ENCODE measurements at places on chromosomes 5 and 9. TPM values are rescaled to one million over a fixed set of nuclear protein-coding genes. Genes with fewer than 3 reads are reported as not detected.

GRCh38 chr5:122701640-122702523 lies 73.0 kb upstream of the SNX2 start:
- H3K4me1 ChIP-seq = no peaks in the 10 kb centered on the region
- no peak overlapping the region for H3K4me3 ChIP-seq
- no peaks in the 10 kb centered on the region for H3K27me3 ChIP-seq
- H3K27ac ChIP-seq = no peak overlapping the region
- no peaks in the 10 kb centered on the region for H3K36me3 ChIP-seq

GRCh38 chr5:137240285-137240684 lies 258.8 kb downstream of the SPOCK1 start:
- H3K27me3 ChIP-seq = peaks cover 5% of the 10 kb centered on the region
- no peak overlapping the region for H3K27ac ChIP-seq
- DNase-seq = no peak
- H3K4me1 ChIP-seq = no peaks in the 10 kb centered on the region
- no peaks in the 10 kb centered on the region for H3K36me3 ChIP-seq

F12 gene
- total RNA-seq = 0.63 TPM

- no peak overlapping the region for H3K4me3 ChIP-seq
- H3K36me3 ChIP-seq = no peaks in the 10 kb centered on the region
Observed at GRCh38 chr5:170642776-170643436, 139.1 kb downstream of the KCNIP1 start.

DNA sequence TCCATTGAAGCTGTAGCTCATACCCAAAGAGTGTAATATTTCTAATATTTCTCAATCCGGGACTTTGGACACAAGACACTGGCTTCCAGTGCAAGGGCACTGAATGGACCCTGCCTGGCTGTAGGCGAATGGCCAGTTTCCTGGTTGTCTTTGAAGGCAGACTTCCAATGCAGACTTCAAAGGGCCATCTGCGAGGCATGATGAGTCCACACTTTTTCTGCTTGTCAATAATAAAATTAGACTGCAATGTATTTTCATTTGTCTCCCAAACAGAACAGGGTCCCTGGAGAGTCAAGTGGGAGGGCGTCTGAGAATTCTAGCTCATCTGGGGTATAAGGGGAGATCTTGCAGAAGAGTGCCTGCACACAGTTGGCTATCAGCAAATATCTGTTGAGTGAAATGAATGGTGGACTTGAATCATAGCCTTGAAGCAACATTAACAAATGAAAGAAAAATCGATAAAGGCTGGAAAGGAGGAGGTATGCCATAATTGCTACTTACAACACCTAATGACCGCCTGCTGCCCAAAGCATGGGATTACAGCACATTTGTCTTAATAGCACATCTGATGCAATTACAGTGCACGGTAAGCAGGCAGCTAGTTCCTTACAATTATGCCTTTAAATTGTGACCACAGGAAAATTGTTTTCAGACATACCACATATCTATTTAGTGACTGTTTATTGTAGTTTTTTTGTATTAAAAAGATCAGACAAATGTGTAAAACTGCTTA lies 137.5 kb downstream of the ARHGEF28 start:
- no peaks in the 10 kb centered on the region for H3K27me3 ChIP-seq
- H3K36me3 ChIP-seq = no peaks in the 10 kb centered on the region
- H3K4me1 ChIP-seq = no peaks in the 10 kb centered on the region
- DNase-seq = no peak
- H3K4me3 ChIP-seq = no peak overlapping the region
- H3K27ac ChIP-seq = no peak overlapping the region

GRCh38 chr5:151868451-151868850 lies 56.2 kb downstream of the GLRA1 start:
- no peak overlapping the region for H3K4me3 ChIP-seq
- H3K27ac ChIP-seq = no peak overlapping the region
- H3K36me3 ChIP-seq = no peaks in the 10 kb centered on the region
- no peaks in the 10 kb centered on the region for H3K27me3 ChIP-seq

DNA sequence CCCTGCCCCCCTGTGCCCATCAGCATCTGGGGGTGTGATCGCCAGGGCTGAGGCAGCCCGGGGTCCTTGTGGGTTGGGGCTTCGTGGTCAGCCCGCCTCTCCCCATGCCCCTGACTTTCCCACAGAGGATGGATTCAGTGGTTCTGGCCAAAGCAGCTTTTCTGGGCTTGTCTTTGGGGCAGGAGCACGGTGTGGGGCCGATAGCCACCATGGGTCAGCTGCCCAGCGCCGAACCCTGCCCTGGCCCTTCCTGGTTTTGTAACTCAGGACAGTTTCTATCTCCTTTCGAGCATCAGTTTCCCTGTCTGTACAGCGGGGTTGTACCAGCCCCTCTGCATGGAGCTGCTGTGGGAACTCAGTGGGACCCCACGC lies 77.1 kb downstream of the HMCN2 start:
- H3K4me3 ChIP-seq = no peak overlapping the region
- no peak overlapping the region for H3K27ac ChIP-seq
- H3K27me3 ChIP-seq = no peaks in the 10 kb centered on the region
- DNase-seq = no peak
- H3K36me3 ChIP-seq = no peaks in the 10 kb centered on the region

PALM2AKAP2 gene
- total RNA-seq = 22.9 TPM

ALDH7A1 gene
- 34.2 TPM for total RNA-seq

PPP3R2 gene
- not detected for total RNA-seq

DNA sequence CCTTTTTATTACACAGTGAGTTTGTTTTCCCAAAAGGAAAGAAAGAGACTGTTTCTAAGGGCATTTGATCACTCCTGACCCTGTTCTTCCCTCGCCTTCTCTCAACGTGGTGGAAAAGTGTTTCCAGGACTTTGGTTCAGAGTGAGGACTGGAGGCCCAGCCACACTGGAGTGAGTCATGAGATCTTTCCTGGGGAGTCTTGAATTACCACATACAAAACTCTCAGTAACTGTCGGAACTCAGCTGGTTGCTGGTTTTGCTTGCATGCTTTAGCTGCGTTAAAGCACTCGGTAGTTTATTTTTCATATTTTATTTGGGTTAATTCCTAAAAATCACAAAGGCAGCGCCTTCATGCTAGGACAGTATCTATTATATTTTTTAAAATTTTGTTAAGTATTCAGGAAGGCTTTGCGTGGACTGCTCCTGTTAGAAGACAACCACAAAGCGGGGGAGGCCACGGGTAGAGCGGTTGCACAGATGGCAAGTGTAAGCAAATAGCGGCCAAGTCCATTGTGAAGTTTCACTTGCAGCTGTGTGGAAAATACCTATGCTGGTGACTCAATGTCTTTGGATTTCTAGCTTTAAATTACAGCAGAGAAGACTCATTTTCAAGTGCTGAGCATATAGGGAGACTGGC lies 77.7 kb downstream of the ARSB start:
- H3K36me3 ChIP-seq = no peaks in the 10 kb centered on the region
- H3K4me3 ChIP-seq = no peak overlapping the region
- DNase-seq = no peak

- no peaks in the 10 kb centered on the region for H3K27me3 ChIP-seq
- no peak overlapping the region for H3K27ac ChIP-seq
- H3K4me1 ChIP-seq = no peaks in the 10 kb centered on the region
- DNase-seq = no peak
Observed at GRCh38 chr9:92312887-92313623, 12.1 kb downstream of the NOL8 start.

DNA sequence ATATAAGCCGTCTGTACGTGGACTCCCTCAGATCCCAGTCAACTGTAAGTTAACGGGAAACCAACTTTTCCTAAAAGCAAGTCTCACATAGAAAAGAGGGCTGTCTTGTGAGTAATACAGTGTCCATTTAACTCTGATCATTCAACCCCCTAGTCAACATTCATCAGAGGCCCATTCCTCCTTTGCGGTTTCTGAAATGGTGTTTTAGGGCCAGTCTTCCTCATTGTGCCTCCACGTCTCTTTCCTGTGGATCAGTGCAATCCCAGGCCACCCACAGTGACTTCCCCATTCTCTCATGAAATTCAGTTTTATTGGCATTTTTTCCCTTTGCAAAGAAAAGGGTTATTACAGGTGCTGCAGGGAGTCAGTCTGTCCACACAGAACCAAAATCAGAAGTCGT lies 261.8 kb downstream of the NR3C1 start:
- H3K4me1 ChIP-seq = peaks cover 5% of the 10 kb centered on the region
- H3K36me3 ChIP-seq = no peaks in the 10 kb centered on the region
- no peak for DNase-seq
- no peaks in the 10 kb centered on the region for H3K27me3 ChIP-seq
- H3K4me3 ChIP-seq = no peak overlapping the region
- H3K27ac ChIP-seq = no peak overlapping the region

DNA sequence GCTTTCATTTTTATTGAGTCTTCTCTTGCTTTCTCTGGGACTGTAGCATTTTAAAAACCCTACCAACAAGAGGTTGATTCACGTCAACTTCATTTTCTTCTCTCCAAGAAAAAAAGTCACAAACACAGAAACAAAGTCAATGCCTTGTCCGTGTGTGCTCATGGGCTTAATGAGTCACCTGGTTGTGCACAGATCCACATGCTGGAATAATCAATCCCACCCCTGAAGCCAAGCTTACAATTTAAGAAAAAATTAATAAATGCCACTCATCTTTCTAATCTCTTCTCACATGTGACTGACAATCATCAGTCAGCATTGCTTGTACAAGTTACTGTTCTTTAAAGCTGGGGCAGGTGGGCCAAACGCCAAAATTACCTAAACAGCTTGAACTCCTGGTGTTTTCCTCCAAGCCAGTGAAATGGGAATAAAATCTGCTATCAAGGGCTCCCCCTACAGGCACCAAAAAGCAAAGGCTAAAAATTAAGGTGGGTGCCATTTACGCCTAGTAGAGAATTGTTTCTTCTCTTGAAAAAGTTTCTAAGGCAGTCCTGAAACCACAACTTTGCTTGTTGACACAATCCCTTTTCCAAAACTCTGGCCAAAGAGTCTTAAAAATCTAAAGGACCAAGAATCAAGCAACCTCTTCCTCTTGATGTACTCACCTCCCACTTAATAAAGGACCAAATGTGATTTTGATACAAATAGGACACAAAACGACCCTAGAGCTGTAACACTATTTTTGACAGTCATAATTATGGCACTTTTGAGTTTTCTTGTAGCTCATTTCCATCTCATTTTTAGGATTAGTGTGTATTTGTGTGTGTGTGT lies 21.3 kb downstream of the TRMO start:
- DNase-seq = no peak
- no peak overlapping the region for H3K4me3 ChIP-seq
- no peak overlapping the region for H3K27ac ChIP-seq

DNA sequence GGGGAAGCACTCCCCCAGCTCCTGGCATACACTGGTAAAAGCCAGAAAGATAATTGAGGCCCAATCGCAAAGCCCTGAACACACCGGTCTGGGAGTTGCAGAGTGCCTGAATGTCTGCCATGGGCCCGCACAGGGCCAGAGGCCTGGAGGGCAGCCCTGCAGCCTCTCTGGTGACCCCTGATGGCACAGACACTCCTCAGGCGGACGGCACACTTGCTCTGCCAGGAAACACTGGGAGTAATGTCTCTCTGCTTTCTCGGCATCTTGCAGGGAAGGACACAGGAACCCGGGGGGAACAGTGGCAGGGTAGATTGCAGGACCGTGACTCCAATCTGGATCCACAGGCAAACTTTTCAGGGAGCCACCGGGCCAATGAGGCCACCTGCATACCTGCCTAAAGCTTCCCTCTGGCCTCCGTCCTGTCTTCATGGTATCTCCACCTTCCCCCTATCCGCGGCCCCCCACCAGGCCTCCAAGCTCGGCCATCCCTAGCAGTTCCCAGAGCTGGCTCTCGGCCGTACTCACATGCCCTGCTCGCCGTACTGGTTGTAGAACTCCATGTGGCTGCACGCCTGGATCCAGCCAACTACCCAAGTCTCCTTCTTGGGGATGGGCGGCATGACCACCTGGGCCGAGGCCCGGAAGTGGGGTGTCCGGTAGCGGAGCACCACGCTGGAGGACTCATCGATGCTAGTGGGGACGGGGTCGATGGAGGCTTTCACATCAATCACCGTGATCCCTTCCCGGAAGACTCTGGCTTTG lies 797 bp downstream of the FAM78A start:
- H3K4me3 ChIP-seq = peak overlapping the region; percentile 55
- peak; percentile 50 for DNase-seq
- H3K36me3 ChIP-seq = no peaks in the 10 kb centered on the region
- peaks cover 25% of the 10 kb centered on the region for H3K27me3 ChIP-seq
- peak overlapping the region; percentile 83 for H3K27ac ChIP-seq

DNA sequence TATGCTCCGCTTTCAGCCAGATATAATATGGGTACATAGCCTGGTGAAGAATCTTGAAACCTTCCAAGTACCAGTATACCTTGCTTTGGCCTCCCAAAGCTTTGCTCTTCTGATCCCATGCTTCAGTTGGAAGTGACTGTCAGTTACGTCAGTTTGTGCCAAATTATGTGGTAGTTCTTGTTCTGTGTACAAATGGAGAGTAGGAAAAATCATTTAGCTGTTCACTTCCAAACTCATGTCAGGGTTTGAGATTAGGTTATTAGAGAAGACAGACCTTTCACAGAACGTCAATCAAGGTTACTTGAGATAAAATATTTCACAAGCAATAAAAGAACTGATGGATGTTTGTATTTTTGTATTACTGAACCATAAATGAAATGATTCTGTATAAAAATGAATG lies 117.2 kb downstream of the NDUFS4 start:
- no peak for DNase-seq
- no peaks in the 10 kb centered on the region for H3K27me3 ChIP-seq
- no peaks in the 10 kb centered on the region for H3K4me1 ChIP-seq
- no peaks in the 10 kb centered on the region for H3K36me3 ChIP-seq

SLC28A3 gene
- total RNA-seq = 1.2 TPM

PCAT7 gene
- total RNA-seq = 0.23 TPM

DNA sequence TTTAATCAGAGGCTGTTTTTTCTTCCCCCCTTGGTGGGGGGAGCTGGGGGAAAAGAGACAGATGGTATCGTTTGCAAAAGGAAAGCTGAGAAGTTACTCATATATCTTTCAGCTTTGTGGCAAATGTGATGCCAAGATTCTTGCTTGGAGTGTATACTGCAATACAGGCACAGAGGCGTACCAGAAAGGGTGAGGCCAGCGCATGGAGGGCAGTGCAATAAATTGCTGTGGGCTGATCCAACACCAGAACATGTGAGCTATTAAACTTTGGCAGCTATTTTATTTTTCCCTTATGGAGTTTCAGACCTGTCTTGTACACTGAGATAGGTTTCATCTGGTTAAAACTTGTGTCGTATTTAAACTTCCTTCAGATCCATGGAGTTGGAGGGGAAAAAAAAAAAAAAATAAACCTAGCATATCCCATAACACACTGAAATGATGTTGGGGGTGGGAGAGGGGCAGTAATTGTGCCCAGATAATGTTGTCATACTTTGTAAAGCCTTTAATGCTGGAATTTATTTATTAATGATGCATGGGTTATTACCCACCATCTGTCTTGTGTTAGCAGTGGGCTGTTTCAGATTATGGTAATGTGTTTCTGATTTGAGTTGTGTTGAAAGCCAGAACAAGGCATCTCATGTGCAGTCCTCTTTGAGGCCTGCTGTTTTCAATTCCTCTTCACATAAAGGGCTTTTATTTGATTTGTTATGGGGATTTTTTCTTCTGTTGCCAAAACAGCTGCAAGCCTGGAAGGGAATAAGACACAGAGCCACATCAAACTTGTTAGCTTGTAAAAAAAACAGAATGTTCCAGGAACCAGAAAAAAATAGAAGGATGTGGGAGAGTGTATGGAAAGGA lies 891.3 kb downstream of the TLE1 start:
- H3K4me3 ChIP-seq = no peak overlapping the region
- H3K4me1 ChIP-seq = no peaks in the 10 kb centered on the region
- no peaks in the 10 kb centered on the region for H3K36me3 ChIP-seq
- peak; percentile 90 for DNase-seq
- no peak overlapping the region for H3K27ac ChIP-seq

PCDHGB6 gene
- total RNA-seq = 4.3 TPM

- no peaks in the 10 kb centered on the region for H3K4me1 ChIP-seq
- DNase-seq = no peak
- no peak overlapping the region for H3K27ac ChIP-seq
Observed at GRCh38 chr5:158614951-158615350, 484.8 kb downstream of the EBF1 start.

Measured in left lung (tissue), 14 donors.